ENCODE measurements at places on chromosomes 1 and 21.

GRCh38 chr1:166479052-166479631 is 312.3 kb upstream of the FAM78B start:
- DNase-seq: no peak

GRCh38 chr1:215360031-215360430 is 207.1 kb upstream of the KCTD3 start:
- no peak for DNase-seq

DNA sequence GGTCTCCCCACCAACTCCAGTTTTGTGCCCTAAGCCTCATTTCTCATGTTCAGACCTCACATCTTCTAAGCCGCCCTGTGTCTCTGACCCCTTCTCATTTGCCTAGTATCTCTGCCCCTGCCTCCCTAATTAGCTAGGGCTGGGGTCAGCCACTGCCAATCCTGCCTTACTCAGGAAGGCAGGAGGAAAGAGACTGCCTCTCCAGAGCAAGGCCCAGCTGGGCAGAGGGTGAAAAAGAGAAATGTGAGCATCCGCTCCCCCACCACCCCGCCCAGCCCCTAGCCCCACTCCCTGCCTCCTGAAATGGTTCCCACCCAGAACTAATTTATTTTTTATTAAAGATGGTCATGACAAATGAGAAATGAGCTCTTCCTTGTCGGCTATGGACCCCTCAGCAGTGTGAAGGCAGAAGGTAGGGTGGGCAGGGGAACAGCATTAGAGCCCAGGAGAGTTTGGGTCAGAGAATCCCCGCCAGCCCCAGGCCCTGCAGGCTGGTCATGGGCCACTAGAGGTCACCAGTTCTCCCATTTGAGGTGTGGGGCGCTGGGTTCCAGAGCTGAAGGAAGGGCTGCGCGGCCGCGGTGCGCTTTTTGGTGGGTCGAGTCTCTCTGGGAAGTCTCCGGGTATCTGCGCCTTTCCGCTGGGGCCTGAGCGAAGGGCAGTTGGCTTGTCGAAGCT is 11.5 kb downstream of the ADAMTSL4 start:
- peak; percentile 91 for DNase-seq

GRCh38 chr21:25582888-25583287 is 24.4 kb downstream of the MRPL39 start:
- no peak for DNase-seq

- no peak for DNase-seq
These were observed 41.3 kb downstream of the ZBTB18 start for GRCh38 chr1:244092293-244092963.

DNA sequence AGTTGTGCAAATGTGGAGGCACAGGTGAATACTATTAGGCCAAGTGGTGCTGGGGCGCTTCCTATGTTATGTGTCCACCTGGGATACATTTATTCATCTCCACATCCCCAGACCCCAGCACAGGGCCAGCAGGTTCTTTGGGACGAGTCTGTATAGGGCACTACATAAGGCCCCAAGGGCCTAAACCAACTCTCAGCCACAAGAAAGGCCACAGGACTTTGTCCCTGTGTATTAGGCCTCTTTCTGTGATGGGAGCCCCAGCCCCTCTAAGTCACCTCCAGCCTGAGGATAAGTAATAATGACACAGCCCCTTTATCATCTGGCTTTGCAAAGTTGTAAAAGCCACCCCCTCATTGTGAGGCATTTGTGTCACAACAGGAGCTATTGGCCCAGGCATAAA is 79.2 kb upstream of the CD1D start:
- DNase-seq: no peak
